Peyer's patch (tissue), 4 donors: ENCODE measurements at places on chromosomes 12 and 14.

GRCh38 chr12:71955970-71956369, 17.3 kb downstream of the TPH2 start:
- no peak overlapping the region for H3K27ac ChIP-seq
- H3K4me3 ChIP-seq: no peak overlapping the region
- no peaks in the 10 kb centered on the region for H3K4me1 ChIP-seq
- H3K36me3 ChIP-seq: no peaks in the 10 kb centered on the region

DNA sequence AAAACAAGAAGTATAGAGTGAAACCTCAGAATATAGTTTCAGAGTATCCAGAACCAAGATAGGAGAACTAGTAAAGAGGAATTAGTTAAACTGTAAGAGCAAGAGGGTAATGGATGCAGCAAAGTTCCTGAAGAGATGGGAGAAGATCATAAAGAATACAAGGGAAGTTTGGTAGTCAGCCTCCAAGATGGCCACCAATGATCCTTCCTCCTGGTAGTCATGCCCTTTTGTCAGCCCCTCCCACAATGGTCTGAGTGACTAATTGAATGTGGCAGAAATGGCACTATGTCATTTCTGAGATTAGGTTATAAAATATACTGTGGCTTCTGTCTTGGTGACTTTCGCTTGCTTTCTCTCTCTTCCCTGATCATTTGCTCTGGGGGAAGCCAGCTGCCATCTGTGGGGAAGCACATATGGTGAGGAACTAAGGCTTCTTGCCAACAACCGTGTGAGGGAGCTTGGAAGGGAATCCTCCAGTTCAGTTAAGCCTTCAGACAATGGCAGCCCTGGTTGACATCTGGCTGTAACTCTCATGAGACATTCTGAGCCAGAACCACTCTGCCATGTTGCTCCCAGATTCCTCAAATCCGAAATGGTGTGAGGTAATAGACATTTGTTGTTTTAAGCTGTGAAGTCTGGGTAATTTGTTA, 55.3 kb upstream of the AMN1 start:
- no peak overlapping the region for H3K4me3 ChIP-seq
- H3K36me3 ChIP-seq: no peaks in the 10 kb centered on the region
- H3K27me3 ChIP-seq: no peaks in the 10 kb centered on the region
- DNase-seq: no peak
- H3K4me1 ChIP-seq: no peaks in the 10 kb centered on the region
- H3K27ac ChIP-seq: no peak overlapping the region

DNA sequence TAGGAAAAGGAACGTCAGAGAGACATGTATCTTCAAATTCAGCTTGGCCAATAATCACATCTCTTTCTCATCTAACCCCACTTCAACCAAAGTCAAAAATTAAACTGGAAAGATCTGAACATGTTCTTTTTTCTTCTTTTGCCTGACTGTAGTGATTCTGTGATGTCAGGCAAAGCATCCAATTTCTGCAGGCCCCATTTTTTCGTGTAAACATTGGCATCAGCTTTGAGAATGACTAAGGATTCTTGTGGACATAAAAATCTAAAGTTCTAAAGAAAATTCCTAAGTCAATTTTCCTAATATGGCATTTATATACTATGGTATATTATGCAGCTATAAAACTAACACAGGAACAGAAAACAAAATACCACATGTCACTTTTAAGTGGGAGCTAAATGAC, 89.1 kb downstream of the STXBP6 start:
- no peaks in the 10 kb centered on the region for H3K27me3 ChIP-seq
- no peak overlapping the region for H3K27ac ChIP-seq

DNA sequence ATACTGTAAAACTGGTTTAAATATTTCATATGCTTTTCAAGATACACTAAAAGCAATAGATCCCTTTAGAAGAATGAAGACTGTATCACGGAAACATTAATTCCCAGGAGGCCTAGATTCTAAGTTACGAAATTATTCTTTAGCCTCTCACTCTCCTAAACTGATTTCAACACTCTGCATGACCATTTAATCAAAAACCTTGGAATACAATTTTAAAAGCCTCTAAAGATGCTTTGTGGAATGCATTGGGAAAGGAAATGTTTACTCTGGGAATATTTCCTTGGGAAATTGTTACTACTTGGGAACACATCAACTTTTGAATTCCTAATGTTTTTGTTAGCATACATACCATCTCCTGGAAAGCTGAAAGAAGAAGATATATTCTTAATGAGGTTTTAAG, 255.7 kb upstream of the FAR2 start:
- no peak overlapping the region for H3K4me3 ChIP-seq
- DNase-seq: no peak
- no peaks in the 10 kb centered on the region for H3K27me3 ChIP-seq
- H3K4me1 ChIP-seq: no peaks in the 10 kb centered on the region

- H3K36me3 ChIP-seq: no peaks in the 10 kb centered on the region
- DNase-seq: no peak
- H3K27me3 ChIP-seq: no peaks in the 10 kb centered on the region
Measured at GRCh38 chr12:47099610-47100009, 19.9 kb upstream of the AMIGO2 start.

DNA sequence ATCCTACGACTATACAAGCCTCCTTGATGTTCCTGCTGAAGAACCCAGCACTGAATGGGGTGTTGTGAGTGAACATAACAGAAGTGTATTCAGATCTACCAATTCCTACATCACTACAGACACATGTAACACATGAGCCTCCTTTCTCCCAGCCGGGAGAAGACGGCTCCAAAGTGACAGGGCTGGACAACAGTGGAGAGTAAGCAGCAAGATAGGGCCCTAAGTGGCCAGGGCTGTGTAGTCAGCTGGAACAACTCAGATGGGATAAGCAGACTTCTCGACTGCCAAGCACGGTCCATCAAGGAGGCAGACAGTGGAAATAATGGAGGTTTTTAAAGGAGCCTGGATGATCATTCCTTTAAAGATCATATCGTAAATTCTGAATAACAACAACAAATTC, 73.5 kb downstream of the TTC7B start:
- no peak overlapping the region for H3K27ac ChIP-seq
- H3K36me3 ChIP-seq: no peaks in the 10 kb centered on the region
- no peak overlapping the region for H3K4me3 ChIP-seq
- no peaks in the 10 kb centered on the region for H3K27me3 ChIP-seq
- H3K4me1 ChIP-seq: no peaks in the 10 kb centered on the region

GRCh38 chr12:53045696-53046045, 4.2 kb upstream of the TNS2 start:
- no peaks in the 10 kb centered on the region for H3K36me3 ChIP-seq
- no peaks in the 10 kb centered on the region for H3K27me3 ChIP-seq
- DNase-seq: no peak
- H3K4me1 ChIP-seq: peaks cover 3% of the 10 kb centered on the region
- H3K4me3 ChIP-seq: peak overlapping the region; percentile 66
- peak overlapping the region; percentile 95 for H3K27ac ChIP-seq

DNA sequence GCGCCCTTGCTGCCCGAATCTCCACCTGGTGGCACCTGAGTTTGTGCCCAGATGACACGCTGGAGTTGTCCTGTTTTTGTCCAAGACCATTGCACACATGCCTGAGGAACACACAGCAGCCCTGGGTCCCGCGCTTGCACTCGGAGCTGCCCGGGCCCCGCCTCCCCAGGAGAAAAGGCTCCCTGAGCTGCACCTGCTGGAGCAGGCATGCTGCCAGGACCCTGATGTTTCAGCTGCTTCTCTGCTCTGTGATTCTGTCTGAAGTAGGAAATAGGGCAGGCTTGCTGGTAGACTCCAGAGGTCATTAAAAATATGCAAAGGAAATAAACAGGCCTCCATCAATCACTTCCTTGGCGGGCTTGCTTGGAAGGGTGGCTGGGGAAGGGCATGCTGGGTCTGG, 271.6 kb downstream of the CACNA1C start:
- peak; percentile 58 for DNase-seq
- no peaks in the 10 kb centered on the region for H3K36me3 ChIP-seq
- H3K4me3 ChIP-seq: no peak overlapping the region
- H3K27me3 ChIP-seq: no peaks in the 10 kb centered on the region
